Fibroblast of skin of scalp (primary cell): ENCODE measurements at places on chromosomes 1 and 21.

- peak; percentile 67 for DNase-seq
Observed at GRCh38 chr1:156591432-156592157, at the start of gene NAXE. TSS of gene NAXE (plus strand) at chr1:156591776. CDS start at chr1:156591805, 29 bp downstream.

- no peak for DNase-seq
Observed at GRCh38 chr1:156848461-156849150, 10.3 kb downstream of the INSRR start.

GRCh38 chr21:41506611-41507520 lies 1.1 kb downstream of the TMPRSS2 start:
- DNase-seq: no peak

DNA sequence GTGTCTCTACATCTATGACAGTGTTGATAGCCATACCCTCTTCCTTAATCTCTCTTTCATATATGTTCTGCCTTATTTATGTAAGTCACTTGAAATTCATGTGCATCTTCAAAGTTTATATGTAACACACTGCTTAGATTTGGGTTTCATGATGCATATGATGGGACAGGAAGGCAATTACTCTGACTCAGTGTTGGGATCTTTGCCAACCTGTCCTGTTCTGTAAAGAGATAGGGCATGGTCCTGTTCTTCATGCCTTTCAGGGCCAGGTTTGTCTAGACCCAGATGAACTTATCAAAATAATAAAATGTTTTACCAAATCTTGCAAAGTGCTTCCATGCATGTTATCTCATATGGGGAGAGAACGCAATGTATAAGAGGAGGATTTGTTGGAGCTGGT lies 69.5 kb downstream of the TMPRSS15 start:
- peak; percentile 5 for DNase-seq

DNA sequence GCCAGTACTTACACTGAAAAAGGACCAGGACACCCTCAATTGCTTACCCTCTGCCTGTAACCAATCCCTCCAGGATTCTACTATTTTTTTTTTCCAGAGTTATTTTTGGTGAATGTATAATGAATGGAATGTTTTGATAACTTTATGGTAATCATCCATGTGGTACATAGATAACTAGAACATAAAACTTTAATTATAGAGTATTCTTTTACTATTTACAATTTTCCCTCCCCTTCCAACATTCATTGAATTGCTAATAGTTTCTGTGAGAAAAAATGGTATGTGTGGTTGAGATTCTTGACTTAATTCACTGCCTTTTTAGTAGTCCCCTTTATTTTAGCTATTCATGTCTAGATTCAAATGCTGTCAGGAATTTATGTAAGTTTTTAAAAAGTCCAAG lies 164.6 kb downstream of the CYYR1 start:
- DNase-seq: peak; percentile 73

- DNase-seq: peak; percentile 56
Observed at GRCh38 chr1:161182214-161182613, 4.9 kb upstream of the B4GALT3 start.

DNA sequence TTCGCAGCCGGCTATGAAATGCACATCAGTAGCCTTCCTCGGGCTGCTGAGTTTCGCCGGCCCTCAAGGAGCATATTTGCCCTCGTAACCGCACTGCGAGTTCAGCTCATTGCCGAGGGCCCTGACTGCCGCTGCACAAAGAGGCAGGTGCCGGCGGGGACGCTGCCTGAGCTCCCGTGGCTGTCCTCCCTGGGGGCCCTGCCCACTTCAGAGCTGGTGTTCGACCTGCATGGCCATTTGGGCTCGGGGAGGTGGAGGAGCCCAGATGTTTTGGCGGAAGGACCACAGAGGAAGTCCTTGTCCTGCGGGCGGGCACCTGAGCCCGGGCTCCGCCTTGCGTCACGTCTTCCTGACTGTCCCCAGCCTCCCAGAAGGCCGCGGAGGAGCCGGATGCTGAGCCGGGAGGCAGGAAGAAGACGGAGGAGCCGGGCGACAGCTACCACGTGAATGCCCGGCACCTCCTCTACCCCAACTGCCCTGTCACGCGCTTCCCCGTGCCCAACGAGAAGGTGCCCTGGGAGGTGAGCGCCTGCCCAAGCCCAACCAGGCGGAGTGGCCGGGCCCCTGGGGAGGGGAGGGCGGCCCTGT lies 29.9 kb upstream of the LRRC3 start:
- no peak for DNase-seq

DNA sequence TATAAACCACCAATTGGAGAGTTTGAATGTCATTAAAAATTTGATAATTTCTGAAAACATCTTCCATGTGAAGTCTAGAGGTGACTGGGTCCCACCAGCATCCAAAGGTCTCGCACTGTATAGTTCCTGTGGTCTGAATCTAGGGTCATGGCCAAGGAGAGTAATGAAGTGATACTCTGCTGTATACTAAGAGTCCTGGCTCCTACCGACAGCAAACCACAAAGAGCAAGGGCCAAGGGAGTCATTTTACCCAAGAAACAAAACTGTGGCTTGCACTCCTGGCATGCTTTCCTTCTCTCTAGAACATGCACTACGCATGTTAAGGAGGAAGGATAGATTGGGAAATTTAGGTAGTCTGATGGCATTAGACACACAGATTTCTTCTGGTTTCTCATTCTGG lies 115.6 kb downstream of the BRINP2 start:
- no peak for DNase-seq

DNA sequence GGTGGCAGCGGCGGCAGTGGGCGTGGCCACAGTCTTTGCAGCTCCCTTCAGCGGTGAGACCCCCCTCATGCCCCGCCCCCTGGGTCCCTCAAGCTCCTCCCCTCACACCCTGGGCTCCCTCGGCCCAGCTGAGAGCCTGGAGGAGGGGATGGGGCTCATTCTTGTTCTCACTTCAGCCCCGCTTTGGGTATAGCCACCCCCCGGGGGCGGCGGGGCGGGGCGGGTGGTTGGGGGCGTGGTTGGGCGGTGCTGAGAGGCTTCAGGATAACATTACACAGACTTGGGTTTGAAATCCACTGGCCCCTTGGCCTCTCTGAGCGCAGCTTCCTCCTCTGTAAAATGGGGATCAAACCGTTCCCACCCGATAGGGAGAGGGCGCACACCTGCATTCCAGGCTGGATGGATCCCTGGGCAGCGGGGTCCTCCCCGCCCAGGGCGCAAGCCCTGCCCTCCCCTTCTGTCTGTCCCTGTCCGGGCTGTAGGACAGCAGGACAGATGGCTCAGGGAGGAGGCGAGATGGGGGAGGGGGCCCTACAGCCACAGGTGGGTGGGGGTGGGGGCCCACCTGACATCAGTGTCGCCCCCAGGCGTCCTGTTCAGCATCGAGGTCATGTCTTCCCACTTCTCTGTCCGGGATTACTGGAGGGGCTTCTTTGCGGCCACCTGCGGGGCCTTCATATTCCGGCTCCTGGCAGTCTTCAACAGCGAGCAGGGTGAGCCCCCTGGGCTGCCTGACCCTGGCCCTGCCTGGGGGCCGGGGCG lies 5.1 kb downstream of the CLCNKA start:
- peak; percentile 44 for DNase-seq

DNA sequence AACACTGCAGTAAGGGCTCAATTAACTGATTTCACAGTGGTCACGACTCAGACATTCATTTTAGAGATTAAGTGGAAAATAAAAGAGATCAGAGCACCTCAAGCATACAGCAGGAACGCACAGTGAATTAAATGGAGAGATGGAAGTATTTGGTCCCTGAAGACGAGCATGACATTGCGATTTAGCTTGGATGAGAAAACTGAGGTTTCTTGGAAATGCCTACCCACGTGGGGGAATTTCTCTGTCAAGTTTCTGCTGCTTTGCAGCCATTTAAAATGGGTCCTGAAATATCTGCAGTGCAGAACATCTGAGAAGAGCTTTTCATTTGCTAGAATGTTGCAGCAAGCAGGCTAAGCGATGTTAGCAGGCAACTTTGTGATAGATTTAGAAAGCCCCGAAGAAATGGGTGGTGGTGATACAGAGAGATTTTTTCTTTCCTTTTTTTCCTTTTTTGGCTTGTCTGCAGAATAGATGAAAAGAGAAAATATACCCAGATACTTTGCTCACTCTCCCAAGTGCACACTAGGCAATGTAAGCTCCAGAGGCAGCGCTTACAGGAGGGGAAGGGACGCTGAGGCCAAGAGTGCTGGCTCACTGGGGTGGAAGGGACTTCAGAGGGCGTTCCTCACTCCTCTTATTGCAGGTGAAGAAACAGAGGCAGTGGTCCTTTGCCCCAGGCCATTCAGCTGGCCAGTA lies 258.0 kb downstream of the KCNJ6 start:
- DNase-seq: no peak

- DNase-seq: peak; percentile 79
Observed at GRCh38 chr21:42079939-42080787, 9.0 kb downstream of the UMODL1 start.

- no peak for DNase-seq
Observed at GRCh38 chr1:156935505-156936128, 15.2 kb downstream of the LRRC71 start.
